ENCODE measurements at places on chromosomes 7 and 10.

- DNase-seq, result no peak
These were observed 43.2 kb downstream of the HTRA1 start for GRCh38 chr10:122504610-122504950.

DNA sequence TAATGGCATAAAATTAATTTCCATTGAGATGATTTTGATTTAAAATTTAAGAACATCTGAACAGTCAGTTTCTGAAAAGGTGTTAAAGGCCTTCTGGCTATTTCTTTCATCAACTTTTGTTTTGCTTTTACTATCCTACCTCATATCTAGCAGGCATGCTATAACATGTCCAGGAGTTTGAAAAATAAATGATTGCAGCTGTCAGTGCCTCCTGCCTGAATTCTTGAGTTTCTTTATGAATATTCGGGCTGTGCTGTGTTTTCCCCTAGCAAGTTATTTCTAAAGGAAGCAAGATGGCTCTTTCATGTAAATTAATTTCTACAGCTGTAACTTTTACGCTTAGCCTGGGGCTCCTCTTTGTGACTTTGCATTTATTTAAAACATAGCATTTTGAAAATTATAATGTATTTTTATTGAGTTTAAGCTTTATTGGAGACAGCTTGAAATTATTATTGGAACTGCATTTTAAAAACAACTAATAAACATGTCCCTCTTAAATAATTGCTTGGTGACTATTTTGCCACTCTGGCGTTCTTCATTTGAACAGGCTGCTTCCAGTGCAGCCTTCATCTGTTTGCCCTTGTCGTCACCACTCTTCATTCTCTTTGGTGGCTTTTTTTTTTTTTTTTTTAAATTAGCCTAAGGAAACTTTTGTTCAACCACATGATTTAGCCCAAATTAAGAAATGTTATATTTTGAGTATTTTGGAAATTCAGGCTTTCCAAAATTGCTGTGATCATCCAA lies 1083.4 kb upstream of the LRRN3 start:
- DNase-seq, result no peak

- DNase-seq, result no peak
These were observed 3.2 kb downstream of the NYAP1 start for GRCh38 chr7:100486753-100487446.

- no peak for DNase-seq
These were observed 99.1 kb downstream of the NRP1 start for GRCh38 chr10:33235251-33235884.
